Activated CD4-positive, alpha-beta T cell treated with anti-CD3 and anti-CD28 coated beads, Interleukin-2, amount 10 ng/mL, durations not matched to agents 7 days and 5 days (primary cell): ENCODE measurements at places on chromosomes 13 and 19. TPM values are rescaled to one million over a fixed set of nuclear protein-coding genes. Genes with fewer than 3 reads are reported as not detected.

PMIS2 gene
- total RNA-seq: not detected

MUC16 gene
- not detected for total RNA-seq

SYDE1 gene
- 0.15 TPM for total RNA-seq

- no peaks in the 10 kb centered on the region for H3K36me3 ChIP-seq
- no peak for DNase-seq
- H3K27ac ChIP-seq: no peak overlapping the region
- no peak overlapping the region for H3K4me3 ChIP-seq
- no peaks in the 10 kb centered on the region for H3K27me3 ChIP-seq
Measured at GRCh38 chr19:34603003-34603402, 74.0 kb downstream of the SCGB2B2 start.

DNA sequence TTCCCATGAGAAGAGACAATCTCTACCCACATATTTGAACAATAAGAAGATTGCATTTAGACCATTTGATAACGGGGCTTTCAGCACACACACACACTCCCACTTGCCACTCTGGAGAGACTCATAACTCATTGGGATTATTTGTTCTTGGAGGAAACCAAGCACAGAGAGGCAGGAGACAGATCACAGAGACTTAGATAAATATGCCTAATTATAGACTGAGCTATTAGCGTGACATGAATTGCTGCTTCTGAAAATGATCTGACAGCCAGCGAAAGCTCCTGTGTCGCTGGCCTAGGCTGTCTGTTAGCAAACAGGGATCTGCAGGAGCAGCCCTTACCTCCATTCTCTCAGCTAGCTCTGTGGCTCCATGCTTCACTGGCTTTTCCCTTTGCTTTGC is 111.4 kb downstream of the CCNA1 start:
- H3K27ac ChIP-seq: no peak overlapping the region
- no peaks in the 10 kb centered on the region for H3K4me1 ChIP-seq
- H3K36me3 ChIP-seq: no peaks in the 10 kb centered on the region

DNA sequence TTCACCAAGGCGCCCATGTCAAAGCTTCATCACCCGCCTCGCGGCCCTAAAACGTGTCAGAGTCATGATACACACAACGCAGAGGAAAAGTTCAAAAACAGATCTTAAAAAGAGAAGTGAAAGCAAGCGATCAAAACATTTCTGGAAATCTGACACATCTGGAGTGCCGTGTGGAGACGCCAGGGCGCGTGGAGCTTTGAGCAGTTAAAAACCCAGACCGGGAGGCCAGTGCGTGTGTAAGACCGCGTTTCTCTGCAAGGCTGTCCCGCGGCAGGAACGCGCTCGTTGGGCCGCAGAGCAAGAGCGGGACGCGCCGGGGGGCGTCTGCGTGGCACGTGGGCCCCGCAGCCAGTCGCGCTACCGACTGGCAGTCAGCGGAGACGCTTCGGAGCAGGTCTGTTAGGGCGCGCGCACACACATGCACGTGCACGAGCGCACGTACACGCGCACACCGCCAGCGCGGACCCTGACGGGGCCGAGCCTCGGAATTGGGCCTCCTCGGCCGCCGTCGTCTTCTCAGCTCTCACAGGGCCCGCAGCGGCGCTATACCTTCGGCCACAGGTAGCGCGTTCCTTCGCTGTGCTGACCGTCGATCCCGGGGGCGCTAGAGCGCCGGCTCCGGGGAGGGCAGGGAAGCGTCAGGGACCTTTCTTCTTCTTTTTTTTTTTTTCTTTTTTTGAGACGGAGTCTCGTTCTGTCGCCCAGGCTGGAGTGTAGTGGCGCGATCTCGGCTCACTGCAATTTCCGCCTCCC is 35.8 kb downstream of the RNF6 start:
- H3K36me3 ChIP-seq: no peaks in the 10 kb centered on the region
- H3K4me3 ChIP-seq: peak overlapping the region; percentile 82
- DNase-seq: peak; percentile 89
- peaks cover 22% of the 10 kb centered on the region for H3K4me1 ChIP-seq
- peak overlapping the region; percentile 96 for H3K27ac ChIP-seq

GRCh38 chr13:103358255-103358932 is 292.2 kb upstream of the SLC10A2 start:
- no peak for DNase-seq
- H3K36me3 ChIP-seq: no peaks in the 10 kb centered on the region
- H3K4me3 ChIP-seq: no peak overlapping the region
- H3K27me3 ChIP-seq: no peaks in the 10 kb centered on the region
- no peak overlapping the region for H3K27ac ChIP-seq

DNA sequence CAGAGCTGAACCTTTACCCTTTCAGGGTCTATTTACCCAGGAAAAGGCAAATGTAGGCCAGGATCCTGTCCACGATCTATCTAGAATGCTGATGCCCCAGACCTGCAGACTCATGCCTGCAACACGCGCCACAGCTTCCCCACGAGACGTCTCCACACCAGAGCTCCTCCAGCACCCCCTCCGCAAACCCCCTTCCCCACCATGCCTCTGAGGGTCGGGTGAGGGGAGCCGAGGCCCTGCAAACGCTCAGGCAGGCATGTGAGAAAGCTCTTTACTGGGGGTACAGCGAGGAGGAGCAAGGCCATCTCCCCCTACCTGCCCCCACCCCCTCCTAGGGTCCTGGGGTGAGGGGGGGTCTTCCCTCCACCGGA is 8.9 kb downstream of the DYRK1B start:
- peaks cover 12% of the 10 kb centered on the region for H3K4me1 ChIP-seq
- H3K4me3 ChIP-seq: no peak overlapping the region
- H3K36me3 ChIP-seq: peaks cover 24% of the 10 kb centered on the region
- DNase-seq: no peak
- H3K27ac ChIP-seq: no peak overlapping the region
- H3K27me3 ChIP-seq: no peaks in the 10 kb centered on the region

DNA sequence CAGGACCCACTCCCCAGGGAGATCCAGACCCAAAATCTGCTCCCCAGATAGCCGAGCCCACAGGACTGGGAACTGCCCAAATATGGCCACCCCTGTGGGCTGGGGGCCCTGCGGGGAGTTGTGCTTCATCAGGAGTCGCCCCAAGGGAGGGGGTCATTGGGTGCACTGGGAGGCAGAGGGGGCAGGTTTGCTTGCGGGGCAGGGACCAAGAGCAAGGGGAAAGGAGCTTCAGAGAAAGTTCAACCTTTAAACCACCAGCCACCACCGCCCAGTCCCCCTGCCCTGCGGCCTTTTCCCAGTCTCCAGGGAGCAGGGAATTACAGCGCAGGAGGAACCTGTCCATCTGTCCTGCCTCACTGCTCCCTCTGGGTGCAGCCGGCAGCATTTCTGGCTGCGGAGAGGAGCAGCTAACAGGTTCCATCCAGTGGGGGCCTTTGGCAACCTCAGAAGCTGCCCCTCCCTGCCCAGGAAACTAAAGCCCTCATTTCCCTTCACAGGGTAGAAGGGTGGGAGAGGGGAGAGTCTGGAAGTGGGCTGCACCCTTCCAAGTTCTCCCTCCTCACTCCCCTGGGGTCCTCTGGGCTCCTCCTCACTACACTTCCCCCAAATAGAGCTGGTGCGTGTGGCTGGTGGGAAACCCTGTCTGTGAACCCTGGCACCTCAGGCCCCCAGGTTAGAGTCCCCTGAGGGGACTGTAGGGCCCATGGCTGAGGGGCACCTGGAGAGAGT is 13.8 kb upstream of the ASF1B start:
- peaks cover 48% of the 10 kb centered on the region for H3K4me1 ChIP-seq
- H3K27ac ChIP-seq: peak overlapping the region; percentile 98
- H3K27me3 ChIP-seq: no peaks in the 10 kb centered on the region

DNA sequence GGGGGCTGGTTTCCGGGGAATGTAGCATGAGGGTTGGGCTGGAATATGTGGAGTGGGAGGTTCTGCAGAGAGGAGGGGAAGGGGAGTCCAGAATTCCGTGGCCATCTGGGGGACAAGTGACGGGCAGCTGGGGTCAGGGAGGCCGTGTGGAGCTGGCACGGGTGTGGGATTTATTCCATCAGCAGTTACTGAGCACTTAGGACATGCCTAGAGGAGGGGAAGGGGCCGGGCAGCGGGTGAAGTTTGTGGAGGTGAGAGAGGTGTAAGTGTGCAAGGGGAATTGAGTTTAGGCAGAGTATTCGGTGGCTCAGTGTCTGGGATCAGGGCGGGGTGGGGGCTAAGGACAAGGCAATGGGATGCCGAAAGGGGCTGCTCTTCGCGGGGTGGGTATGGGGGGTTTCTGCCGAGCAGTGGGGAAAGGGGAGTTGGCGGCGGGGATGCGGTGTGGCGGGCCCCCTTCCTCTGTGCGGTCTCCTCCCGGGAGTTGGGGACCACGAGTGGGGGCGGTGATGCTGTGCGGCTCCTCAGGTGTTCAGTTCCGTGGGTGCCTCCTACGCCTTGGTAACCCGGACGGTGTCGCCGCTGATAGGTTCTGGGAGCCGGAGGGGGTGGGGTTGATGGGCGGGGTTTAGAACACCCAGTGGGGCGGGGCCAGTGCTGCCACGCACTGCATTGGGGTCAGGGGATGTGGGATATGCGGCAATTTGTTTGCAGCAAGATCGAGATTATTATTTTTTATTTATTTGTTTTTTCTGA is 5.4 kb downstream of the CCDC61 start:
- DNase-seq: peak; percentile 79
- H3K4me3 ChIP-seq: peak overlapping the region; percentile 70
- H3K4me1 ChIP-seq: peaks cover 29% of the 10 kb centered on the region
- peaks cover 9% of the 10 kb centered on the region for H3K36me3 ChIP-seq

GRCh38 chr19:42075364-42075615 is 676 bp upstream of the ZNF574 start:
- DNase-seq: no peak
- H3K36me3 ChIP-seq: peaks cover 12% of the 10 kb centered on the region
- peaks cover 39% of the 10 kb centered on the region for H3K4me1 ChIP-seq
- peak overlapping the region; percentile 99 for H3K27ac ChIP-seq
- peaks cover 6% of the 10 kb centered on the region for H3K27me3 ChIP-seq
